T-helper 2 cell (primary cell): ENCODE measurements at places on chromosomes 11 and 22.

- no peak for DNase-seq
These were observed 4.3 kb upstream of the OR51V1 start for GRCh38 chr11:5204787-5205186.

DNA sequence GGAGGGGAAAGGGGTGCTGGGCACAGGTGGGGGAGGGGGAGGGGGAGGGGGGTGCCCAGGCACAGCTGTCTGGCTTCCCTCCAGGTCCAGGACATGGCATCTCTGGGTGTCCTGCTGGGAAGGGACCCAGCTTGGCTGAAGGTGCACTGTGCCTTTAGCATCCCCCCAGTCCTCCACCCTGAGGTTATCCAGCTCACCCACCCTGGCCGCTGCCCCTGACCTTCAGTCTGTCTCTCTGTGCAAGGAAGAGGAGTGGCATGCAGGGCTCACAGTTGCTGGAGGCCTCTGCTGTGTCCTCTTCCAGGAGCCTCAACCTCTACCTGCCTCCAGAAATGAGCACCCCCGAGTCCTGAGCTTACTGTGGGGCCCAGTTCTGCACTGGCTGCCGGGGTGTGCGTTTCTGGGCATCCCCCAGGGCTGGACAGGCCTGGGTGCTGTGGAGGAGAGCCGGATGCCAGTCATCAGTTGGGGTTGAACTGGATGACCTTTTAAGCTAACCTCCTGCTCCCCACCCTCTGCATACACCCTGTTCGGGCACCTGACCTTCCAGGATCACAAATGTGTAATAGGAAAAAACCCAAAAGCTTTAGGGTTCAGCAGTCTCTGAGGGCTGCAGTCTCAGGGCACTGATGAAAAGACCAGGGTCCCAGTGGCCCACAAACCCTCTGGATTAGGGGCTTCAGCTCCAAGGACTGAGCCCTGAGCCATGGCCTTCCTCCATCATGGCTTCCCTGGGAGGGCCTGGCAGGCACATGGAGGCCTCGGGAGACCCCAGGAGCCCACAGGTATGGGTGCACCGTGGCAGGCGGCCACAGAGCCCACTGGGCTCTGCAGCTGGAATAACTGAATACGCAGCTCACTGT lies 9.6 kb upstream of the CTSD start:
- DNase-seq, result no peak

- DNase-seq, result no peak
These were observed 2.5 kb downstream of the IL17REL start for GRCh38 chr22:50009765-50010675.

- no peak for DNase-seq
These were observed 5.4 kb downstream of the FUT4 start for GRCh38 chr11:94549146-94549545.

- no peak for DNase-seq
These were observed 37.7 kb upstream of the DMC1 start for GRCh38 chr22:38607680-38608079.

- DNase-seq, result no peak
These were observed 49.3 kb downstream of the WT1 start for GRCh38 chr11:32385998-32386397.

DNA sequence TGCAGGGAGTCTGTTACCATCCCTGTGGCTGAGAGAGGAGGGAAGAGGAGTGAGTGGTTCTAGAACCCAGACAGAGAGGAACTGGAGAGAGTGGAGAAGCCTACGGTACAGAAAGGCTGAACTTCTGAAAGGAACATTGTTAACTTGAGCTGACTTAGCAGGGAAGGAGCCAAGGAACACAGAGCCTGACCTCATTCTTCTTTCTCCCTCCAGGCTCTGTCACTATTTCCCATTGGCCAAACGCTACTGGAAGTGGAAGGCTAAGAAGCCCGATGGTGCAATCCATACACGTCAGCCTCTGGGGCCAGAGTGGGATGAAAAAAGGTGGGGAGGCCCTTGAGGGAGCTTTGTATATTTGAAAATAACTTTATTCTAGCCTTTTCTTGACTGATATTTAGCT lies 16.5 kb upstream of the WT1 start:
- DNase-seq, result no peak

- no peak for DNase-seq
These were observed 153.9 kb downstream of the TRPC6 start for GRCh38 chr11:101429703-101430540.

GRCh38 chr11:68312780-68313573 lies 586 bp downstream of the LRP5 start:
- DNase-seq, result no peak

- no peak for DNase-seq
These were observed 297.6 kb downstream of the ST3GAL4 start for GRCh38 chr11:126653040-126653439.

- DNase-seq, result peak; percentile 88
These were observed at the start of gene PELI3 for GRCh38 chr11:66466225-66467033. TSS of gene PELI3 (plus strand) at chr11:66466905. CDS start at chr11:66468129, 1,224 bp downstream.

DNA sequence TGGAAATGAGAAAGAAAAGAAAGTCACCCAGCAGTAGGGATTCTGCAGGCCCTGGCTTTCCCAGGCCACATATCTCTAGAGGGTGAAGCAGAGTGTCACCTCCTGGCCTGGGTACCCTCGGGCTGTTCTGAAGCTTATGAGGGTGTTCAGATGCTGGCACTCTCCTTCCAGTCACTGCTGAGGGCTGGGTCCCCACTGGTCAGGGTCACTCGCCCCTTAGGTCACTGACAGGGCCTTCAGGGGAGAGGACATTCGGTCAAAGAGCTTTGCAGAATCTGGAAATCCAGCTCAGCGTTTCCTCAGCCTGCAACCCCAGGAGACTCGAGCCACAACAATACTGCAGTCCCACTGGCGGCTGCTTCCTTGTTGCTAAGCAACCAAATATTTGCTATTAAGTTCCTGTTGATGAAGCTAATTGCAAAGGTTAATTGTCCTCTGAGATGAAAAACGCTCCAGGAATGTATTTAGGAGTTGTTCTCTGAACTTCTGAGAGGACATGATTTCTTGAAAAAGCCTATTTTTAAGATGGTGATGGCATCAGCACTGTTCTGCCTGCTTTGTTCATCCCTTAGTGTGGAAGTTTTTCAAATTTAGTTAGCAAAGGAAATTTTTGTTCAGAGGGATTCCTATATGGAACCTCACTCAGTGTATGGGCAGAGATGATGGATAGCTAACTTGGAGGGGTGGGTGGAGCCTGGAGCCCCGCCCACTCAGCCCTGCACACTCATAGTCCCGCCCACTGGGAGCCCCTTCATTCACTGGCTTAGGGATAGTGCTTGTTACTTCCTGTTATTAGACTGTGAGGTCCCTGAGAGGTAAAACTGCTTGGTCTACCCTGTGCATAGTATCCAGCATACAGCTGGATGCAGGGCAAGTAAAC lies 109.2 kb downstream of the CSNK2A3 start:
- DNase-seq, result peak; percentile 10

- no peak for DNase-seq
These were observed 39.9 kb upstream of the TEAD1 start for GRCh38 chr11:12634329-12634728.

DNA sequence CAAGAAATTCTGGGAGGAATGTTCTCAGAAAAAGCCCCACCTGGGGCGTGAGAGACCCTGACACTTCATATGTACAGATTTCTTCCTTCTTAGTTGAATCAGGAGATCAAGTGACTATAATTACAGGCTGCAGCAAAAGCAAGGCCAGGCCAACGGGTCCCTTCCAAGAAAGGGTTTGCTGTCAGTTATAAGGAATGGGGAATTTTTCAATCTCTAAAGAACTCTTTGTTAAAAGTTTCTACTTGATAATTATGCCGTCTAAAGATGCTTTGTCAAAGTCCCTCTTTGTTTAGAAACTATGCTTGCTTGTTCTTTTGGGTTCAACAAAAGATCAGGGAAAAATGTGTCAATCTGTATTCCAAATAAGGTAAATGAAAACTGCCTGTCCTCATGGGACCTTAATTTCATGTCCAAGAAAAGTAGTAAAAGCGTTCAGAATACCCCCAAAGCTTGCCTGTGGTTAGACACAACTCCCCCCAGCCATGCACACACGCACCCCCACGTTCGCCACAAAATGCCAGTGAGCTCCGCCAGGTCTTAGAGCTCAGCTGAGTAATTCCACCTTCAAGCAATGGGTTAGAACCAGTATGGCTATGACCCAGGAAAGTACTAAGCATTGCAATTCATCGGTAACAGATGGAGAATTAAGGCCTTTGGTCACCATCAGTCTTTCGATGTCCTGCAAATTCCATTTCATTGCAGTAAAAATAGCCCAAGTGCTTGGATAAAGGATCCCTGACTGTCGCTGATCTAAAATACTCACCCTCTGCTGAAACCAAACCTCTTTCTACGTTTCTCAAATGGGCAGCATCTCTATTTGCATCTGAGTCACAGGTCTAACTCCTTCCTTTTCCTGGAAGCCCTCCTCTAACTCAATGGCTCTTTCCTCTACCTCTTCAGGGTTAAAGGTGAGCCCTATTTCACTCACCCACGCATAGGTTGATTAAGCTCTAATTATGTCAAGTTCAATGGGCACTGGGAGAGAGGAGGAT lies 419.2 kb upstream of the SYN3 start:
- no peak for DNase-seq

- no peak for DNase-seq
These were observed 199.3 kb downstream of the TBC1D22A start for GRCh38 chr22:46961591-46962295.

DNA sequence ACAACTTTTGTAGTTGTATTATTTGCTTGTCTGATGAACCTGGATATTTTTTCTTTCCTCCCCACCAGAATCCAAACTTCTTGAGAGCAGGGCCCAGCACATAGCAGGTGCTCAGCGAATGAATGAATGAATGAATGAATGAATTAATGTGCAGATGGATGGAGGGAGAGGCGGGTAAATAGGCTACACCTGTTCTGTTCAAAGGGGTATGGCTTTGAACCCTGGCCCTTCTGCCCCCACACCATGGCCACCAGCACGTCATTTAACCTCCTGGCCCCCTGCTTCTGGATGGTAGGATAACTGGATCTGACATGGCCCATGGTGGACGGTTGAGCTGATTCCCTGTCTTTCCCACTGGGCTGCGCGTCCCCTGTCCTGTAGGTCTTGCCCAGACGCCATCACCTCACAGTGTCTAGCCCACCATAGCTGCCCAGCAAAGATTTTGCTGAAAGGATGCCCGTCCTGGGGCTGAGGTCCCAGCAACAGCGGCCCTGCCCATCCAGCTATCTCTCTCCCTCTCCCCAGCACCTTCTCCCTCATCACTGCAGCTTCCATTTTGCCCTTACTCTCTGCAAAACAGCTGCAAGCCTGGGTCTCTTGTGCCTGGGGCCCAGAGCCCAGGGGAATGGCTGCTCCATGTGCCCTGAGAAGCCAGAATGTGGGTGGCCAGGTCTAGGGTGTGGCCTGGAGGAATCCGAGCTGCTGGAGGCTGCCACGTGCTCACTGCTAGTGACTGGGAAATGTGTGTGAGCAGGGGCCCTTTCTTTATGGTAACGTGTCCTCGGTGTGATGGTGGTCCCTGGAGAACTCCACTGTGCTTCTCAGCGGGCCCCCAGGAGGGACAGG lies 49.3 kb upstream of the LINC01488 start:
- DNase-seq, result no peak

GRCh38 chr11:2932850-2933251 lies 3.6 kb upstream of the PHLDA2 start:
- no peak for DNase-seq

DNA sequence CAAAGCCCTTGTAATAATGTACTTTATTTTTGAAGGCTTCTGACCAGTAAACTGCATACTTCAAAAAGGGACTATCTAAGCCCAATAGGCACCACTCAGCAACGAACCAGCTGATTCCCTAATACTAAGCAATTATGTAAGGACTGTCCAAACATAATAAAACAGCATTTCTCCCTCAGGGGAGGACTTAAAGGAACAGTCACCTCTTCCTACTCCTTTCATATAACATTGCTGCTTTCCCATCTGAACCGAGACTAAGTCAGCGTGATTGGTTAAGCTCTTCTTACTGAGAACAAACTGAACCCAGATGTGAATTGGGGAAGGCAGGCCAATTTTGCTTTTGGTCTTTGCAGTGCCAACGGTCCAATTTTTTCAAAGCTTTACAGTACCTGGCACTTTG lies 420.0 kb downstream of the METTL15 start:
- no peak for DNase-seq

DNA sequence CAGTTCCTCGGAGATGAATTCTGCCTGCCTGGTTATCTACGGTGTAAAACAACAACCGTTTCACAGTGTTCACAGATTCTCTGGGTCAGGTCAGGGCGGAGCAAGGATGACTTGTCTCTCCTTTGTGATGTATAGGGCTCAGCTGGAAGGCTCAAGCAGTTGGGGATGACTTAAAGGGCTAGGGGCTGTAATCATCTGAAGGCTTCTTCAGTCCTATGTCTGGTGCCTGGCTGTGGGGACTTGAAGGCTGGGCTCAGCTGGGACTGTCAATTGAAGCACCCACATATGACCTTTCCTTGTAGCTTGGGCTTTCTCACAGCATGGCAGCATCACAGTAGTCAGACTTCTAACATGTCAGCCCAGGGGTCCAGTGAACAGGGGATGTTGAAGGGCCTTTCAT lies 29.3 kb downstream of the EIF3F start:
- no peak for DNase-seq

DNA sequence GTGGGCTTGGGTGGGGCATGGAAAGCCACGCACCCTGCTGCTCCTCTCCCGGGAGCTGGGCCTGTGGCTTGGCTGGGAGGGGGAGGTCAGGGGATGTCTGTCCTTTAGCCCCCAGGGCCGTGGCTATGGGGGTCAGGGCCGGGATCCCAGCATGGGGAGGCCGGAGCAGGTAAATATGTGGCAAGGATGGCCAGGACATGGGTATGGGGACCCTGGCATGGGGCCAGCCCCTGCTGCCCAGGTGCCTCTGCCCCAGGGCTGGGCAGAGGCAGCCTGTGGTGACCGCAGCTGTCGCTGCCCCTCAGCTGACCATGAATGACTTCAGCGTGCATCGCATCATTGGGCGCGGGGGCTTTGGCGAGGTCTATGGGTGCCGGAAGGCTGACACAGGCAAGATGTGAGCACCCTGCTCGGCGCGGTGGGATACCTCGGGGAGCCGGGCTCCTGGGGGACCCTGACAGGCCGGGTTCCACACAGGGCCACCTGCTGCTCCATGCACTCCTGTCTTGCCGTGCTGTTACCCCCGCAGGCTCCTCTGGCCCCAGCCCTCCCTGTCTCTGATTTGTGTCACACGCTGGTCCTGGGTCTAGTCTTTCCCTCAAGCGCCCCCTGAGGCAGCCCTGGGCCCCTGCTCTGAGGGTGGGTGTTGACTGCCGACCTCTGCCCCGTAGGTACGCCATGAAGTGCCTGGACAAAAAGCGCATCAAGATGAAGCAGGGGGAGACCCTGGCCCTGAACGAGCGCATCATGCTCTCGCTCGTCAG lies 8.1 kb upstream of the ANKRD13D start:
- DNase-seq, result no peak

- DNase-seq, result no peak
These were observed 135.4 kb upstream of the LARGE1 start for GRCh38 chr22:34055525-34056200.

GRCh38 chr11:95465887-95466286 lies 234.9 kb upstream of the SESN3 start:
- no peak for DNase-seq

- DNase-seq, result no peak
These were observed 125.8 kb downstream of the MICAL2 start for GRCh38 chr11:12235947-12236743.

GRCh38 chr11:79052544-79052943 lies 388.3 kb downstream of the TENM4 start:
- no peak for DNase-seq
